ENCODE measurements at places on chromosomes 16 and 17.
A peak's percentile ranks its signal among the peaks of the same experiment; 100 is the strongest.

DNA sequence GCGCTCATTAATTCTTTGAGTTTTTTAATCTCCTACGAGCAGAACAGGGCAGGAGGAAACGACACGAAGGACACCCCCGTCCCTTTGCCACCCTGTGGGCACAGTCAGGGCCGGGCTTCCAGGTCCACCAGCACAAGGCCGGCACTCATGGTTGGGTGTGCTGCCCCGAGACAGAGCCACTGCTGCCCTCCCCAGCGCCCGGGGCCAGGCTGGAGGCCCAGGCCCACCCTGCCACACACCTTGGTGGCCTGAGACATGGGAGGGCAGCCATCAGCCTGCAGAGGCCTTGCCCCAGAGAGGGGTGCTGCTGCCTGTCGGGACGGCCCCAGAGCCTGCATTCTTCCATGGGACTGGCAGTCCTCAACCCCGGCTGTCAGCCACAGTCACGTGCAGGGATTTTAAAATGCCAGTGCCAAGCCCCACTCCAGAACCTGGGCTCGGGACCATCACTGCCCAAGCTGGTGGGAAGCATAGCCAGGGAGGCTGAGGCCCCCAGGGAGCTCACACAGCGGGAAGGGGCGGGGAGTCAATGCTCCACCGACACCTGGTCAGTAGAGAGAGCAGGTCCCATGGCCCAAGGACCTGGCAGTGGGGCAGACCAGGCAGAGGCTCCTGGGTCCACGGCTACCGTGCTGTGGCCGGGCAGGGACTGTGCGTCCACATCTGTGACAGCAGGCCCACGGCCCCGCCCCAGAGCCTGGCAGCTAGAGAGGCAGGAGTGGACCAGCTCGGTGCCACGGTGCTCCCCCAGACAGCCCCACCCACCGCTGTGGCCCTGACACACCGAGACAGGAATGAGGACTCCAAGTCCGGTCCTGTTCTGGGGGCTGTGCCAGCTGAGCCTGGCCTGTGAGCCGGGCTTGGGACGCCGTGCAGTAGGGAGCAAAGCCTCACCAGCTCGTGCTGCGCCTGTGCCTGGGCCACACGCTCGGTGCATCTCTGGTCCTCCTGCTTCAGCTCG lies 27.5 kb downstream of the CEP131 start:
- DNase-seq: peak; percentile 8

DNA sequence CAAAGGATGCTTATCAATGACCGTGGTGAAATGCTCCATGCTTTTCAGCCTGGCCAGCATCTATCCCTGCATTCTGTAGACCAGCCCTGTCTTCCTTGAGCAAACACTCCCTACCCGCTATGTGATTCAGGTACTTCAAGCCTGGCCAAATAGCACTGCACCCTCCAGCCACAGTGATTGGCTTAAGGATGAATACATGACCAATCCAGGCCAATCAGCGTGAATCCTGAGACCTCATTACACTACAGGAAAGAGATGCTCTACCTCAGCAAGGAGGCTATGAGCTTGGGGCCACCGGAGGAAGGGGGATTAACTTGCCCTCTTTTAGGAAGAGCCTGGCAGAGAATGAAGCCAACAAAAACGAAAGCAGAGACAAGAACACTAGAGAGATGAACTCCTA lies 162.5 kb downstream of the ZNF423 start:
- DNase-seq: no peak

- no peak for DNase-seq
Measured at GRCh38 chr17:15440347-15440746, 27.1 kb downstream of the CDRT4 start.

- DNase-seq: peak; percentile 41
Measured at GRCh38 chr17:31392856-31393748, 1.6 kb downstream of the RAB11FIP4 start.

DNA sequence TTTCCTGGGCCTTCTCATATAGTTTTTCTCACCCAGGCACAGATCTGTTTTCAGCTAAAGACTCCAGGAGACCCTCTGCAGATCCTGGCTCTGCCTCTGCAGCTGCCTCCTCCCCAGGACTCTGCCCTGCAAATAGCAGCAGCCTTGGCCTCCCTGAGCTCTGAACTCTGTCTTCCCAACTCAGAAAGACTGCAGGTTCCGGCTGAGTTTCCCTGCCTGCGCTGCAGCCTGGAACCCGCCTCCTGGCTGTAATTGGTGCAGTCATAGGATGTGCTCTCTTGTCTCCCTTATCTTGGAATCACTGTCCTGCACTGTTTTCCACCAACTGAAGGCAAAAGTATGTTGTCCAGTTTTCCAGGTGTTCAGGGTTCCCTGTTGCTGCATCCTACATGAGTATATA lies 14.3 kb upstream of the DNASE1 start:
- no peak for DNase-seq

DNA sequence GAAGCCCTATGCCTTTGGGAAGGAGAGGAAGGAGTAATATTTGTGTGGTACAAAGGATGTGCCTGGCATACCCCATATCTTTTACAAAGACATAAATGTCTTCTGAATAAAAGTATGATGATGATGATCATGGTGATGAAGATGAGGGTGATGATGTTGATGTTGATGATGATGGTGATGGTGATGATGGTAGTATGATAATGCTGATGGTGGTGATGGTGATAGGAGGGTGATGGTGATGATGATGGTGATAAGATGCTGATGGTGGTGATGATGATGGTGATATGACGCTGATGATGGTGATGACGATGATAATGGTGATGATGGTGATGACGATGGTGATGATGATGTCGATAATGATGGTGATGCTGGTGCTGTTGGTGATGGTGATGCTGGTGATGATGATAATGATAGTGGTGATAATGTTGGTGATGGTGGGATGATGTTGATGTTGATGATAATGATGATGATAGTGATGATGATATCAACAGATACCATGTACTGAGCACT lies 684.2 kb downstream of the WWOX start:
- no peak for DNase-seq

DNA sequence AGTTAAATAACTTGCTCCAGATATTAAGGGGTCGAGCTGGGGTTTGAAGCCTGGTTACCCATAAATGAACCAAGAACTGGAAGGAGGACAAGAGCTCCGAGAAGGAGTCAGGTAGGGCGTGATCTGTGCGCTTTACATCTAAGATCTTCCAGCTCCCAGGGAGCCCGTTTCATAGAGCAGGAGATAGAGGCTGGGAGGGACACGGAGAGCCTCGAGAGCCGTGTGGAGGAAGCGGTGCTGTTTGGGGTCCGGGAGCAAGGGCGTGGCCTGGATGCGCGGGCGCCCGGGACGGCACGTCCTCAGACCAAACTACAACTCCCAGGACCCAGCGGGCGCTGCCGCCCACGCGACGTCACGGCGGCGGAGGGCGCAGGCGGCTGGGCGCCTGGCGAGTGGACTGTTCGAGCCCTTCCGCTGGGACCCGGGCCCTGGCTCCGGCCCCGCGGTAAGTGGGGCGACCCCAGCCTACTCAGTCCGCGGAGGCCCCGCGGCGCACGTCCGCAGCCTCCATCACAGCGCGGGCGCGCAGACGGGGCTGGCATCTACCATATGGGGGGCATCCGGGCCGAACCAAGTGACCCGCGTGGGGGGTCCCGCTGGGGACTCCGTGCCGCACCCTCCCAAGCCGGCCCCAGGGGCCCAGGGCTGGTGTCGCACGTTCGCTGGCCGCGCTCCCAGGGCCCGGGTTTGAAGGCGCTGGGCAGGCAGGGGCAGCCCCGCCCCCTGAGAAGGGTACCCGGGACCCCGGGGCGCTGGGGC lies at the start of gene BCKDK:
TSS of gene BCKDK (plus strand) at position 352 of the 759 bp plus-strand sequence. CDS start 838 bp downstream, outside the sequence.
- no peak for DNase-seq

GRCh38 chr16:88737298-88738150 lies 31.2 kb downstream of the CTU2 start:
- peak; percentile 45 for DNase-seq

DNA sequence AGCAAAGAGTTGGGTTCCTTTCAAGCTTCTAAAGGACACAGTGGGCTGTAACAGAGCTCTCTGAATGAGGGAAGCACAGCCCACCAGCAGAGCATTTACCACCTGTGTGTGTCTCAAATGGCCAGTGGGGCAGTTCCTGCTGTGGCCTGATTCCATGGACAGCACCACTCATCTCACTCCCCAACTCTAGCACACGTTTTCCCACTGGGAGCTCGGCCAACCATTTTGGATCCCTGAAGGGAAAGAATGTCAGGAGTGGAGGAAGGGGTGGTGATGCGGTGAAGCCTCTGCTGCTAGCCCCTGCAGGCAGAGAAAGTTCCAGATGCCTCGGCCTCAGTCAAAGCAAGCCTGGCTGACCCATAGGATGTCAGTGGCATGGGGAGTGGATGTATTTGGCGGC lies 86.6 kb downstream of the PLXDC1 start:
- no peak for DNase-seq

GRCh38 chr17:60579551-60579950 lies 20.4 kb upstream of the PPM1D start:
- DNase-seq: no peak

GRCh38 chr17:46851029-46851741 lies at the start of gene WNT9B:
TSS of gene WNT9B (plus strand) at chr17:46851583. CDS start at chr17:46851639, 56 bp downstream.
- no peak for DNase-seq

- DNase-seq: peak; percentile 46
Measured at GRCh38 chr17:16987830-16988601, 16.1 kb upstream of the TNFRSF13B start.

GRCh38 chr17:48330421-48330820 lies 99.6 kb downstream of the SKAP1 start:
- no peak for DNase-seq

DNA sequence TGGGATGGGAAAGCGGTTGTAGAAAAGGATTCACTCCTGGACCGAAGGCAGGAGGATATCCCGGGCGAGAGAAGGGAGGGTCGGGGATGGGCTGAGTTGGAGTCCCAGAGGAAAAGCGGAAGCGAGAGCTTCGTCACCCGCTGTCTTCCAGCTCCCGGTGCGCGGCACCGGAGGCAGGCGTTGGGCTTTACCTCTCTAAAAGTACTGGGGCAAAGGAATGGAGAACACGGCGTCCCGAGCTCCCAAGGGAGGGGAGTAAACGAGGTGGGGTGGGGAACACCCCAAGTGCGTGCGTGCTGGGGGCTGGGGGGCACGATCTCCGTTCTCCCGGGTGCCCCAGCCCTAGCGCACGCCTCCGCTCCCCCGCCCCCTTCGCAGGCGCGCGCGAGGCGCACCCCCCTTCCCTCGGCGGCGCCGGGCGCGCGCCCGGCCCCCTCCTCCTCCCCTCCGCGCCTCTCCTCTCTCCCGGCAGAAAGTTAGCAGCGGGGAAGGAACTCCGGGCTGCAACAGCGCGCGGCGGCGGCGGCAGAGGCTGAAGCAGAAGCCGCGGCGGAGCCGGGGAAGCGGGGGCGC lies at the start of gene HS3ST4:
TSS of gene HS3ST4 (plus strand) at position 441 of the 573 bp plus-strand sequence.
- DNase-seq: no peak

DNA sequence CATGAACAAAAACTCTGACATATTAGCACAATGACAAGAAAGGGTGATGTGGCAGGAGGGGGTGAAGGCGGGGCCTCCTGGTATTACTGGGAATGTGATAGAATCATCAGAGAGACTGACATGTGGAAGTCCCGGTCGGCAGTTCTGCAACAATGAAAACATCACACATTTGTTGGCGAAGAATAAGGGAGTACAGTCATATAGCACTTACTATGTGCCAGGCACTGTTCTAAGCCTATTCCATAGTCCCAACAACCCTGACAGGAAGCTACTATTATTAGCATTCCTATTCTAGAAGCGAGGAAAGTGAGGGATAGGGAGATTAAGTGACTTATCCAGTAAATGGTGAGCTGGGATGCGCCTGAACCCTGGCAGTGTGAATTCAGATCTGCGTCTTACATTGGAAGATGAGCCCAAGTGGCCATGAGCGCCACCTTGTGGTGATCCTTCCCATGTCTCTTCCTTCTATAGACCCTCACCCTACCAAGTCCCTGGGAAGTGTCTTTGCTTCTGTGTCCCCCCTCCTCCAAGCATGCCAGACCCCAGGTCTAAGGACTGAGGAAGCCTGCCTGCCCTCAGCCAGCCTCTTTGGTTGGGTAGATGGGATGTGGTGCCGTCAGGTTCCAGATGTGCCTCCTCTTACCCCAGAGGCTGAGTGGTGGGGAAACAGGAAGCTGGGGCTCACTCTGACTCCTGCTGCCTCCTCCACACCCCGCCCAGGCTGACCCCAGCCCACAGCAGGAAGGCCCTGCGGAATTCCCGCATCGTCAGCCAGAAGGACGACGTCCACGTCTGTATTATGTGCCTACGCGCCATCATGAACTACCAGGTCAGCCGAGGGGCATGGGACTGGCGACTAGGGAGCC lies 14.0 kb downstream of the FMNL1 start:
- peak; percentile 68 for DNase-seq

DNA sequence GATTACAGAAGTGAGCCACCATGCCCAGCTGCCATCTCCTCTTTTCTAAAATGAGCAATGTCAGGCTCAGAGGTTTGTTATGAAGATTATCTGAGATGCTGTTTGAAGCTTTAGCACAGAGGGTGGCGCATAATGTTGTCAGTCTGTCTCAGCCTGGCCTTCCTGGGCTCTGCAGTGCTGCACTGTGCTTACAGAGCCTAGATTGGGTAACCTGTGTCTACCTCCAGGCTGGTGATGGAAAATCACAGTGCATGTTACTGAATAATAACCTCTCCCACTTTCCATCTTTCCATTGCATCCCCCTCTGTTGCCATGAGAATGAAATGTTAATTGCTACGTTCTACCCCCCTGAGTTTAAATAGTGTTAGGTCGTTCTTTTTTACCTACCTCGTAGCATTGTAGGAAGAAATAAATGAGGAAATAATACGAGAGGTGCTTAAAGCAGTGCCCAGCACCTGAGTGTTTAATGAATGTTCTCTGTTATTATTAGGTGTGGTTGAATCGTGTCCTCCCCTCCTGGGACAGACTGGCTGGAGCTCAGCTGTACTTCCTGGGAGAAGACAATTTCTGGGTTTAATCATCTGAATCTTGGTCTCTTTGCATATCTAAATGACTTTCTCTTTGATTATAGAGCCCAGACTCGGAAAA lies 6.2 kb downstream of the LDAF1 start:
- DNase-seq: no peak
